ENCODE measurements at places on chromosomes 7 and 10.

GRCh38 chr7:99943641-99944496, 14.4 kb upstream of the GJC3 start:
- no peak for DNase-seq

DNA sequence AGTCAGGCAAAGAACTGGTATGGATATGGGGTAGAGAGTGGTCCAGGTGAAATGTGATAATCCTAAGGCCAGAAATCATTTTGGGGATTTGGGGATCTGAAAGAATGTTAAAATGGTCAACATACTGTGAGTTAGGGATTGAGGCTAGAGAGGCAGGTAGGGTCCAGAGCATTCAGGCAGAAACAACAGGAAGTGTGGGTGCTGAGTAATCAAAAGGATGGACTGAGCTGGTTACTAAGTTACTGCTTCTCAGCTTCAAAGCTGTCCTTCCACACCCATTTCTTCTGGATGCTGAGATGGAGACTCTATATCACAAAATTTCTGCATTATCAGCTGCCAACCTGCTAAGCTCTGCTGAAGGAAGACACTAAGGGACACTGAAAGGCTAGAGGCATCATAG, 30.6 kb upstream of the PRKCQ start:
- DNase-seq: no peak

- DNase-seq: no peak
Measured at GRCh38 chr7:111820121-111820520, 257.8 kb upstream of the IMMP2L start.

DNA sequence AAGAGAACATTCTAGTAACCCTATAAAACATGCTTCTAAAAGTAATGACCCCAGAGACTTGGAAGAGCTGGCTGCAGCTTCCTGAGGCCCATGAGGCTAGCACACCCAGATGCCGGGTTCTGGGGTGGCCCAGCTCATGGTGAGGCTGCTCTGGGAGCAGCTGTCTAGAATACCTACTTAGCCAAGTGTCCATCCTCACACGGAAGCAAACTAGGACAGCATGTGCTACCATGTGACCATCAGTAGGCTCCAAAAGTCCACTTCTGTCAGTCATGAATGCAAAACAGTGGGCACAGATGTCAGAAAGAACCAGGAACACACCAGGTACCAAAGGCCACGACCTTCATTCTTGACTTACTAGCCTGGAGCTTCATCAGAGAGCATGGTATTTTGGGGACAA, 32.4 kb downstream of the CTBP2 start:
- no peak for DNase-seq

- peak; percentile 36 for DNase-seq
Measured at GRCh38 chr10:28020080-28020860, 21.4 kb upstream of the ODAD2 start.
